ENCODE measurements at places on chromosomes 16 and 17.
A peak's percentile ranks its signal among the peaks of the same experiment; 100 is the strongest.

- DNase-seq = no peak
These were observed 6.8 kb downstream of the MAF start for GRCh38 chr16:79593754-79594153.

- DNase-seq = no peak
These were observed 5.7 kb downstream of the DUSP3 start for GRCh38 chr17:43772877-43773648.

- no peak for DNase-seq
These were observed 9.7 kb upstream of the DCAF7 start for GRCh38 chr17:63540590-63540989.

DNA sequence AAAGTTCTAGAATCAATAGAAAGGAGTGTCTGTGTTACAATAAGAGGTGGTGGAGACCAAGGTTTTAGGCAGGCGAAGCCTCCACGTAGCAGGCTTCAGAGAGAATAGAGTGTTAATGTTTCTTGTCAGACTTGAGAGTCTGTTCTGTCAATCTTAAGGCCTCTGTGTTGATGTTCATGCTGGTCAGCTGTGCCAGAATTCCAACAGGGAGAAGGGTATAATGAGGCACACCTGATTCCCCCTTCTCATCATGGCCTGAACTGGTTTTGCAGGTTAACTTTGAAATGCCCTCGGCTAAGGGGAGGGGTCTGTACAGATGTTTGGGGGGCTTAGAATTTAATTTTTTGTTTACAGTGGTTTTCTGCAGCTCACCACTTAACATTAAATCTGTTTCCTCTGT is 46.0 kb downstream of the RNF112 start:
- DNase-seq = no peak

GRCh38 chr17:48468299-48468698 is 38.3 kb upstream of the SKAP1 start:
- DNase-seq = no peak

GRCh38 chr17:4998027-4998731 is 429 bp downstream of the KIF1C start:
- peak; percentile 57 for DNase-seq

DNA sequence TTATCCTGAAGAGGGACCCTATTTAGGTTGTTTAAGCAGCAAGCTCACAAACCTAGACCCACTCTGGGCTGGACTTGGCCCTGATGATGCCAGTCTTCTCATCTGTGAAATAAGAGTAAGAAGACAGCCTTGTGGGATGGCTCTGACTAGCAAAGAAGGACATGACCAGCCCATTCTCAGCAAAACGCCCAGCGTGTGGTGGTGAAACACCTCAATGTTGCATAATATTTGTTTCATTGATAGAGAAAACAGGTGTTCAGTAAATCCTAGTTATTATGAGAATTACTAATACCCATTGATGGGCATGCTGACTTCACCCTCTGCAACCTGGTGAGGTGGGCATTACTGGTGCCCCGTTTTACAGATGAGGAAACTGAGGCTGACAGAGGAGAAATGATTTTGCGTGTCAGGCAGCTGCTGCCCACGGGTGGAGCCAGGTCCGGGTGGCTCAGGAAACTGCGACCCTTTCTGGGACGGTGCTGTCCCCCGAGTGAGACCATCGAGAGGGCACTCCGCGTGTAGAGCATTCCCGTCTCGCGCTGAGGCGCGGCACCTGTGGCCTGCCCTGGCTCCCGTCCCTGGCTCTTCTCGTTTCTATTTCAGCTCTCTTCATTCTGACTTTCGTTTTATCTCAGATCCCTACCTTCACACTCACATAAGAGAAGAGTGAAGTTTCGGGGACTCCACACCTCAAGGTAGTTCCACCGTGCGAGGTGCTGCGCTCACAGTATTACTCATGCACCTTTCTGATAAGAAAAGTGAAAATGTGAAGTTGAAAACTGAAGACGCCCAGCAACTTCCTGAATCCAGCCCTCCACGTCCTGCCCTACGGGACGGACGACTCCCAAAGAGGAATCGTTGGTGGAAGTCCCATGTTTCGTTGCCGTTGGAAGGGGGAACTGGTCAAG is 48.5 kb downstream of the IRF8 start:
- DNase-seq = no peak

GRCh38 chr16:88050952-88051660 is 99.9 kb downstream of the BANP start:
- no peak for DNase-seq

DNA sequence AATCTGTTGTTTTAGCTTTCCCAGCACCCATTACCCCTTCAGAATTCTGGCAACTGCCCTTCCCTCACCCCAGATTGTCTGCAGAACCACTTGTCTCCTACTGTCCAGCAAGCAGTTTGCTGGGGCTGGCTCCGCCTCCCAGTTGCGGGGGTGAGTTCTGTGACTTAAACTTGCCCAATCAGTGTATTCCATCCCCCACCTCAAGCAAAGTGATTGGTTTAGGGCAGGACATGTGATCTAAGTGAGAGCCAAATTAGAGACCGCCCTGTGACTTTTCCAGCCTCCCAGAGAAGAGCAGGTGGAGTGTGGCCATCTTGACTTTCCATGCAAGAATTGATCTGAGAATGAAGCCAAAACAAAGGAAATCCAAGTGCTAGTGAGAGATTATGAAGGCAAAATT is 22.7 kb upstream of the SRCIN1 start:
- DNase-seq = no peak

DNA sequence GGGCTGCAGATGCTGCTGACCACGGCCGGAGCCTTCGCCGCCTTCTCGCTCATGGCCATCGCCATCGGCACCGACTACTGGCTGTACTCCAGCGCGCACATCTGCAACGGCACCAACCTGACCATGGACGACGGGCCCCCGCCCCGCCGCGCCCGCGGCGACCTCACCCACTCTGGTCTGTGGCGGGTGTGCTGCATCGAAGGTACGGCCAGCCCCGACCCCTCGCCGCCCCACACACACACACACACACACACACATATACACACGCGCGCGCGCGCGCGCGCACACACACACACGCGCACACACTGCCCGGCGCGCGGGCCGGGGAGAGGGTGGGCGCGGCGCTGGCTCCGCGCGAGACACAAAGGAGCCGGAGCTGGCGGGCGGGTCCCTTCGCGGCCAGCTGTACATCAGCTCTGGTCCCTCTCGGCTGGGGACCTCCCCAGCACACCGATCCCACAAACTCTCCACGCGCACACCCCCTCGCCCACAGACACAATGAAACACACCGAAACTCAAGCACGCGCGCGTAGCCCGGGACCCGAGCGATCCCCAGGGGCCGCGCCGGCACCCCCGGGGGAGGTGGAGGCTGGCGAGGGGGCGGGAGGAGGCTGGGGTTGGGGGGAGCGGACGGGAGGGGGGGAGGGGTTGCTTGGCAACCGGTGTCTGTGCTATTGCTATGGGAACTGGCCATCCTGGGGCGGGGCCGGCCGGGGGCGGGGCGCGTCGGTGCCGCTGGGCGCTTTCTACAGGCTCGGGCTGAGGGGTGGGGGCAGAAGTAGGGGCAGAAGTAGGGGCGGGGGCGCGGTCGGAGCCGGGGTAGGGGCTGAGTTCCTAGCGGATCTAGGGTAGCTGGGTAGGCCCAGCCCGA is 658 bp downstream of the CACNG4 start:
- peak; percentile 86 for DNase-seq

DNA sequence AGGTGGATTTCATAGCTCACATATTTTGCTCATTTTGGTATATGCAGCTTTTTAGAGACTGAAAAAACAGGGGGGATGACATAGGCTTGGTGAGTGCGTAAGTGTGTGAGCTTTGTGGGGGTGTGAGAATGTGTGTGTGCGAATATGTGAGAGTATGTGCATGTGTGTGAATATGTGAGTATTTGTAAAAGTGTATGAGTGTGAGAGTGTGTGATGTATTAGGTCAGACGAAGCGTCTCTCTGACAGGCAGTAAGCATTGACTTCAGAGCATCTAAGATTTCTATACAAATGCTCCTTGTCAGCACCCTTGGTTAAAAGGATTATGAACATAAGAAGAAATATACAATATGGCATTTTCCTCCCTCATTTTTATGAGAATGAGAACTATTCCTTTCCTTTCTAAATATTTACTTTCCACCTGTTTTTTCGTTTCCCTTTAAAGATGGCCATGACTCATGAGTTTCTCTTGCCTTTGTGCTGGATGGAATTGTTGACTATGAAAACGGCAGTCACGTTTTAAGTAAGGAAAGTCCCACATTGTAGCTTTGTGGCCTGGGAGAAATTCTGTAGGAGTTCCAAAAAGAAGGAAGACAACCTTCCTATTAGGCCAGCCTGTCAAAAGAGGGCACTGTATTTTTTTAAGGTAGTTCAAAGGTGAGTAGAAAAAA is 276.4 kb downstream of the FOXL1 start:
- no peak for DNase-seq

- DNase-seq = no peak
These were observed 18.5 kb downstream of the PLLP start for GRCh38 chr16:57265850-57266530.

GRCh38 chr16:2091547-2092255 is 43.9 kb downstream of the TSC2 start:
- DNase-seq = no peak

DNA sequence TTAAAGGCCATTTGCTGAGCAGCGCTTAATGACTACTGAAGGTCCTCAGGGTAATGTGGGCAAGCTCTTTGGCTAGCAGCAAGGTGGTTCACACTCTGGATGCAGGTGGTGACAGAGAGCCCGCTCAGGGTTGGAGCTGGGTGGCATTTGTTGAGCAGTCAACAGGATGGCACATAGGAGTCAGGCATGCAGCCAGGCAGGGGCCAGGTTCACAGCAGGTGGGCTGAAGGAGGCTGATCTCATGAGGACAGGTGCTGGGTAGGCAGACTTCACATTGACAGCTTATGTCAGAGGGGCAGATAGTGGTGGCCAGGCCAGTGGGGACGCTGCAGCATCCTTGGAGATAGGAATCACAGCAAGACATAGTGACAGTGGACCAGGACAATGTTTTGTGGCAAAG is 4.5 kb downstream of the KRTAP3-1 start:
- no peak for DNase-seq

- no peak for DNase-seq
These were observed 275.3 kb downstream of the PARN start for GRCh38 chr16:14354561-14355351.

GRCh38 chr16:8594149-8594666 is 3.9 kb upstream of the TMEM114 start:
- DNase-seq = no peak

- no peak for DNase-seq
These were observed 38.4 kb upstream of the XYLT1 start for GRCh38 chr16:17509194-17509593.

DNA sequence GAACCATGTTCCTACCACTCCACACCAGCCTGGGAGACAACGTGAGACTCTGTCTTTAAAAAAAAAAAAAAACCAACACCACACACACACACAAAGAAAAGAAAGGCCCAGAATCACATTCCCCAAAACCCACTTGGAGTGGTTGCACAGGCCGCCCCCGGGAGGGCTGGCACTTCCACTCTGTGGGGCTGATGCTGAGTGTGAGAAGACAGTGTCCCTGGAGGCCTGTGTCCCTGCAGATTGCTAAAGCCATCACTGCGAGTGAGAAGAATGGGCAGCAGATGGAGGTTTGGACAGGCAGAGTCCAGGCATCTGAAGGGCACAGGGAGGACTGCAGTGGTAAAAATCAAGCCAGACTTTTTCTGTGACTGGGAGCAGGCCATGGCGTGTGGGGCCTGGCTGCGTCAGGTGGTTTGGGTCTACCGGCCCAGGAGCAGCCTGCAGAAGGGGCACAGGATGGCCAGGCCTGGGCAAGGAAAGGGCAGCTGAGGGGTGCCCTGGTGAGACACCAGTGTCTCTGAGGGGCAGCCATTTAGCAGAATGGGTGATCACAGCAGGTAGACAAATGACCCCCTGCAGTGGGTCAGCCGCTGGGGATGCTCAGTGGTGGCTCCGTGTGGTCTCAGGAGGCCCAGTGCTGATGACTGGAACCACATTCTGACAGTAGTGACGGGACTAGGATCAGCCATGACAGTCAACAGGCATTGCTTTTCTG is 13.1 kb downstream of the CTRB2 start:
- no peak for DNase-seq
